ENCODE measurements at places on chromosomes 3 and 15.

DNA sequence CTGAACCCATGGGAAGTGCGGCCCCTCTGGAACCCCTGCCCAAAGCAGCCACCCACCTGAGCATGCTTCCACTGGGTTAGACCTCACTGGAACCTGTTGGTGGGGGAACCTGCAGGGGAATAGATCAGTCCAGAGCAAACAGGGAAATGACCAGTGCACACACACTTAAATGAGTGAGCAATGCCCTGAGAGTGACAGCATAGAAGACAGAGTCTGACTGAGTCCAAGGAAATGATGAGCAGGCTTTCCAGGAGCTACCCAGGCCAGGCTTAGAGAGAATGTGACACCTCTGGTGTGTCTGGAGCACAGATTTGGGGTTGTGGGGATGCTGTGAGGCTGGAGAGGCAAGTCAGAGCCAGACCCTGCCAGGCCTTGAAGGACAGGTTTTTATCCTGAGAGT lies 28.5 kb downstream of the PLA1A start:
- DNase-seq: no peak

GRCh38 chr15:96849271-96849900 lies 518.9 kb downstream of the NR2F2 start:
- no peak for DNase-seq

DNA sequence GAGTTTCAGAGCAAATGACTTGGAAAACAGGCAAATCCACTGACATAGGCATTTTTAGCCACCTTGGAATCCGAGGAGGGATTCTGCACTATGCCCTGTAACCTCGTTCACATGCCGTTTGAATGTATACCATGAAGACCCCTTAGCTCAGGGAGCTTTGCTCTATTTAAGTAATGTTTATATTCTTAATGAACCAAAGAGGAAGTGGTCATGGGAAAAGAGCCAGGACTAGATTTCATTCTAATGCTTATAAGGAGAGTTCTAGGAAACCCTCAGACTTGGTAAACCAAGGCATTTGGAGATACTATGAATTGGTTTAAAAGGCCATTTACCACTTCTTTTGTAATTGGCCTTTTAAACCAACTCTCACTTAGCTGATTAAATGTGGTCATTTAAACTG lies 178.9 kb downstream of the IGF1R start:
- no peak for DNase-seq

- no peak for DNase-seq
Observed at GRCh38 chr15:87716422-87716821, 540.1 kb downstream of the NTRK3 start.

GRCh38 chr15:79035111-79035601 lies 55.4 kb downstream of the RASGRF1 start:
- no peak for DNase-seq

GRCh38 chr3:79009861-79010260 lies 757.9 kb downstream of the ROBO1 start:
- no peak for DNase-seq

- DNase-seq: no peak
Observed at GRCh38 chr3:150106740-150107428, 136.2 kb upstream of the PFN2 start.

DNA sequence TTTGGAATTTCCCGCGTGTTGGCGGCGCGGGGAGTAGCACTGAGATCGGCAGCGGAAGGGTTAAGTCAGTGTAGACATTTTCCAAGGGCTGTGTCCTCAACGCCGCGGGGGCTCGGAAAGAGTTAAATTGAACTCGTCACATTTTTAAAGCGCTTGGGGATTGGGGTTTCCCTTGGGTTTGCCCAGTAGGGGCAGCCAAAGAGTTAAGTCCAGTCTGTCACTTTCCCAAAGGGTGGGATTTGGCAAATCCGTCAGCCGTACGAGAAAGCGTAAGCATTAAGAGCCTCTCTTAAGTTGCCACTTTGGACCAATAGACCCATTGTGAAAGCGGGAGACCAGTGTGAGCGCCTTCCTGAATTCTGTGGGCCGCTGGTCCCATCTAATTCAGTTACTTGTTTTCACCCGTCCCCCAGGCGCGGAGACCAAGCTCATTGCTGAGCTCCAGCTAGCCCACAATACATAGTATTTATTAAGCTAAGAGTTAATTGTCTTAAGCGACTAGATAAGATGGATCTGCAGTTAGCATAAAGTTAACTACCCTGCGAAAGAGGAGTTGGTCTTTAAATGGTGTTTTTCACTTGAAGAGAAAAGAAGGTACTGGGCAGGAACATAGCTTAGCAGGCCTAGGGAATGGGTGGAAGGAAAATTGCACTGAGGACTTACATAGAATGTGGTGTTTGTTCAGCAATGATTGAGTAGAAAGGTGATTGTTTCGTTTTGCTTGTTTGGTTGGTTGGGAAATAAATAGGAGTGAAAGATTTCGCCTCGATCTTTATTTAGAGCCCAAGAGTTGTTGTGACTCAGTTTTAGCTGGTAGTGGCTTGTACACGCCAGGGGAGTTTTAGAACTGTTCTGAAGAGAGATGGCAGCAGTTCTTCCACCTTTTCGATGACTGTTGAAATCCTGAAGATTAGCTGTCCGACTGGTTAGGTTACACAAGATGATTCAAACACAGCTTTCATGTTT lies 932 bp downstream of the ARL8B start:
- peak; percentile 13 for DNase-seq

DNA sequence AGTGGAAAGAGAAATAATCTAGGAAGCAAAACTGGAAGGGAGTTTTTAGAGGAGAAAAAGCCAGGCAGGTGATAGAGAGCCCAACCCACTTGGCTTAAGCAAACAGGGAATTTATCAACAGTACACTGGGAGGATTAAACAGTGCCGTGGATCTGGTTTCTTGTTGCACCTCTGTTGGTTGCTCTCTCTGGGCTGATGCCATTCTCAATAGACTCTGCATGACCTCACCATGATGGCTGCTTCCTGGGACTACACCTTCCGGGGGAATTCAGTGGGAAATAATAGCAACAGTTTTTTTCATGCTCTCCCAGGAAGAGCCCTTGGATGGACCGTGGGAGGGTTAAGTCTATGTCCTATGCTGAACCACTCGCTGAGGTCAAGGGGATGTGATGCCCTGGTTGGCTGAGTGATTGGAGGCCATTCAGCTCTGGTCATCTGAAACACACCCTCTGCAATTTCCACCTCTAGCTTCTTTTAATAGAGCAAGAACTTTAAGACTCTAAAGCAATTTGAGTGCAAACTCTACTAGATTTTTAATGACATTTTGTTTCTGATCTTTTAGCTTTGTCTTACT lies 74.2 kb downstream of the EPHB1 start:
- no peak for DNase-seq

DNA sequence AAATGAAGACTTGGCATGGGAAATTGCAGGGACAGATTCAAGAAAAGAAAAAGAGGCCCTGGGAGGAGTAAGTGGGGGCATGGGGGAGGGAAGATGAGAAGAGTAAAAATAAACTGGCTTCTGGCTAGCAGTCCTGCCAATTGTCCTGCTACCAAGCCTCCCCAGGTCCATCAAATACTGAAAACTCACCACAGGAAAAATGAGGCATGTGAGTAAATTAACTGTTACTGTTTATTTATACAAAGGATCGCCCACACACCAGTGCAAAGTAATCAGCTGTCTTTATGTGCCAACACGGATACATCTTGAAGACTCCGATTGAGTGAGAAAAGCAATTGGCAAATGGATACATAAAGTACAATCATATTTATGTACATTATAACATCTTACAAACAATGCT lies 10.7 kb upstream of the KLHL25 start:
- no peak for DNase-seq

- DNase-seq: no peak
Observed at GRCh38 chr3:108755686-108756085, 1.5 kb downstream of the RETNLB start.

DNA sequence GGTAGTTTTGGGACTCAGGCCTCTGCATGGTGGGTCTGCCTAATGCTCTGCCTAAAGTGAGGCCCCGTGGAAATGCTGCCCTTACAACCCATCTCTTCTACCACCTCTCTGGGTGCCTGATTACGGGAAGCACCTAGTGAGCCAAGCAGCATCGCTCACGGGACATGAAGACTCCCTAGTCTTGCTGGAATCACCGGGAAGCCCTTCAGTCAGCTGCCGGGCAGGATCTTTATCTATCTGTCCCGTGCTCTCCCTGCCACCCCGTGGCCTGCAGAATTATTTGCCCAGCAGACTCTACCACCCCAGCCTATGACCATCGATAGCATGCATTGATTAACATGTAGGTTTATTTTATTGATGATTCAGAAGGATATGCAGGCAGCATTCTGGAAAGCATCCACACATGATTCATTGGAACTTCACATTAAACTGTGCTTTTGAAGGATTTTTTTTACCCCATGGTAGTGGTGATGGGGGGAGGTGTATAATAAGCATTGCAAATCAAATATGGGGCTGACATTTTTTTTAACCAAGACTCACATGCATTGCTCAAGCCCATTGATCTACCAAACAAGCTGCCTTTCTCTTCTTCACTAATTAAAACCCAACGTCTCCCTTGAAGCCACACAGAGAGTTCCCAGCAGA lies 63.1 kb downstream of the ATP2B2 start:
- DNase-seq: no peak

GRCh38 chr3:167502401-167502800 lies 28.6 kb upstream of the SERPINI2 start:
- no peak for DNase-seq

- DNase-seq: no peak
Observed at GRCh38 chr15:35746121-35746520, 200.2 kb upstream of the DPH6 start.

DNA sequence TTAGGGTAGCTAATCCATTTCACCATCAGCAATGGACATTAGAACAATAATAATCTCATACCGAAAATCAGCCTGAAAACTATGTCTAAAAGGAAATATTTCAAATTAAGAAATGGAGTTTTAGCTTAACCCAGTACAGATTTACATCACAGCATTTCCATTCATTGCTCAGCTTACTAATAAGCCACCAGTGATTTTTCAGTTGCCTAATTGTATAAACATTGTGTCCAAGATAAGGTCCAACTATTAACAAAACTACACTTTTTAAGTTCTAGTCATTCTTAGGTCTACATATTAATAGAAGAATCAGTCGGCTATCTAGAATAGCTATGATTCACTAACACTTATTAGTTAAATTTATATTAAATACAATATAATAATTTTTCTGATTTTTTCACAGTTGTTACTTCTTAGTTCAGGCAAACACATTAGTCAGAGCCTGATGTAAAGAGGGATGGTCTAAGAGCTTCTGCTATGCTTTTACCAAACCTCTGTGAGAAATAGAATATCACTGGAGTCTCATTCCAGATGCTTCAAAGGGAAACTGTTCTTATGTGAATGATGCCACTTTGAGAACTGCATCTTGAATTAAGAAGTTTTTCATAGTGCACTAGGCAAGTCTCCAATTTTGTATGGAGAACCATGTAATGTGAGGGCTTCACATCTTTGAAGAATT lies 74.1 kb downstream of the CMSS1 start:
- no peak for DNase-seq

DNA sequence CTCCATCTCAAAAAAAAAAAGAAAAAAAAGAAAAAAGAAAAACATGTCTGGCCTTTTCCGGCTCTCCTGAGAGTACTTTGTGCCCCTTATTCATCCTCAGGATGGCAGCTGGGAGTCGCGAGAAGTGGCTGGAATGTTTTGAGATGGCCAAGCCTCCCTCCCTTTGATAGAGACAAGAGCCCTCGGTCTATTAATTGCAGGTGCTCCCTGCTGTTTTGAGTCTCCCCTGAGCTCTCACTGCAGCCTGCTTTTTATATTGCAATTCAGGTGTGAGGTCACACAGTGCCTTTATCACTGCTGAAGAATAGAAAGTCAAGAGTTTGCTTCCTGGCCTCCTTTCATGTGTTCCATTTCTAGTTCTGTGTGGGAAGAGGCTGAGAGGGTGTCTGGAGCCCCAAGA lies 10.9 kb downstream of the CA12 start:
- DNase-seq: no peak

- DNase-seq: no peak
Observed at GRCh38 chr15:38684440-38685010, 119.9 kb upstream of the RASGRP1 start.

GRCh38 chr3:29144361-29144760 lies 136.5 kb upstream of the RBMS3 start:
- no peak for DNase-seq

- DNase-seq: no peak
Observed at GRCh38 chr3:148840451-148840850, 12.8 kb downstream of the CPB1 start.

GRCh38 chr15:42786978-42787377 lies 50.0 kb upstream of the CDAN1 start:
- no peak for DNase-seq
